CD8-positive, alpha-beta T cell (primary cell): ENCODE measurements at places on chromosomes 11 and 22.
A peak's percentile ranks its signal among the peaks of the same experiment; 100 is the strongest.

DNA sequence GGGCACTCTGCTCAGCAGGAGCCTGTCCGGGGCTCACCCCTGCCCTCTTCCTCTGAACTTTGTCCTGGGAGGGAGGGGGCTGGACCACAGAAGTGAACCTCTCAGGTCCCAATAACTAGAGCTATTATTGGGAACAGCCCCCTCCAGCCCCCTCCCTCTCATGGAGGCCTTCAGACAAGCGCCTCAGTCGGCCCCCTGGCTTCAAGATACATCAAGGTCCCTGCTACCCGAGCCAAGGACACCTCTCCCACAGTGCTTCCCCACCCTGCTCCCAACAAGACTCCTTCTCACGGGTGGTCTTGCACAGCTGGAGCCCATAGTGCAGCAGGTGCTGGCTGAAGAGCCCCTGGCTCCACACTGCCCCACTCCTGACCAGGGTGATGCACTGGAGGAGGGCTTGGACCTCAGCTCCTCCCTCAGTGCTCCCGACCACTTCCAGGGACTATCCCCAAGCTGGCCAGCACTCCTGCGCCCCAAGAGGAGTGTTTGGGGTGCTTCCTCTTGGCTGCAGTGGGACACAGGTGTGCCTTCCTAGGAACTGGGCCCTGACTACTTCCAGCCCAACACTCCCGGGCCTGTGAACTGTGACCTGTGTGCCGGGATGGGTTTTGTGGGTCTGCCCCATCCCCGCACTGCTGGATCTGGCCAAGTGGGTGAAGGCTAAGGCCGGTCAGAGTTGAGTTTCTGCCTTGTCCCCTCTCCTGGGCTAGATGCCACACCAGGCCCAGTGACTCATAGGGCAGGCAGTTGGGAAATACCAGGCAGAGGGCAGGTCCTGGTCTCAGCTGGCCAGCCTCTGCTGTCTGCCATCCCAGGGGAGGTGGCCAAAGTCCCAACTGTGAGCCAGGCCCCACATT, 2.2 kb downstream of the PNPLA2 start:
- DNase-seq = no peak

GRCh38 chr22:42816336-42816735, 40.7 kb downstream of the ARFGAP3 start:
- DNase-seq = peak; percentile 17

DNA sequence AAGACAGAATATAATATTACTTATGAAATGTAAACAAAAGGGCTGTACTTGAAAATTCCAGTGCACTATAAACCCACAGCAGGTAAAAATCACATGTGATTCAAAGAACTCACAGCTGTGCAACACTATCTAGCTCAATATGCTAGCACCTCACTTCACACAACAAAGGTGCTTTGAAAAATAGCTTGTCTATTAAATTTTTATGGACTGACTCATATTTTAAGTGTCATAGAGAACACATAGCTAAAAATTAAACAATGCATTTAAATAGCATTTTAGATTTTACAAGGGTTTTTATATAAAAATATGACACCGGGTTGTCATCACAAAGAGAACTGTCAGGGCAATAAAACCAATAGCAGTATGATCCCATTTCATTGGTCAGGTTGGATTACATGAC, 1390.5 kb upstream of the TENM4 start:
- no peak for DNase-seq

DNA sequence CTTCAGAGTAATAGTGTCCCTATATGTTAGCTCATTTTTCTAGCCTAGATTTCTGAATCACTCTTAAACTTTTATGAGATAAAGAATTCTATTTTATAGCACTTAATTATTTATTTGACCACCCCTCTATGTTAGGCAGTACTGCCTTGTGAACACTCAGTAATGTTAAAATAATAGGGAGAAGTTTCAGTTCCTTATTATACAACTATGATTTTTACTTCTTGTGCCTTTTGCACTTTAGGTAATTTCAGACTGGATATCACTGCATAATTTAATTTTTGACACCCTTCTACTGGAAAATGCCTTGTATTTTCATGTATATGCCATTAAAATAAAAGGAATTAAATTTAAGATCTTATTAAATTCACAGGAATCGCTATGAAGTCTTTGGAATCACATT, 3.1 kb downstream of the BCO2 start:
- no peak for DNase-seq

- no peak for DNase-seq
These were observed 64.8 kb downstream of the RAB30 start for GRCh38 chr11:83006877-83007330.

DNA sequence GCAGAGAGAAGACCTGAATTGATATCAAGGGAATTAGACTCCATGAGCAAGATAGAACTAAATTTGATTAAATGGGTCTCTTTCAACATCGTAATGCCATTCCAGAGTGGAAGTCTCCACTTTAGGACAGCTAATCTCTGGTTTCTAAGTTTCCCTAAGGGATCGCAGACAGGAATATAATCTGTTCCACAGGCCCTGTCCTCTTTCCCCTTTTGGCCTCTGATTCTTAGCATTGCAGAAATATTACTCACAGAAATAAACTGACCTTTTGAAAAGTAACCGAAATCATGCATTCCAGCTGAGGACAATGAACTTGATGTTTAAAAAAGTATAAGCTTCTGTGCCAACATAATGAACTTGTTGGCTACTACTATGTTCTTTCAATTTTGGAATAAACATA, 227.8 kb downstream of the ETS1 start:
- DNase-seq = no peak

DNA sequence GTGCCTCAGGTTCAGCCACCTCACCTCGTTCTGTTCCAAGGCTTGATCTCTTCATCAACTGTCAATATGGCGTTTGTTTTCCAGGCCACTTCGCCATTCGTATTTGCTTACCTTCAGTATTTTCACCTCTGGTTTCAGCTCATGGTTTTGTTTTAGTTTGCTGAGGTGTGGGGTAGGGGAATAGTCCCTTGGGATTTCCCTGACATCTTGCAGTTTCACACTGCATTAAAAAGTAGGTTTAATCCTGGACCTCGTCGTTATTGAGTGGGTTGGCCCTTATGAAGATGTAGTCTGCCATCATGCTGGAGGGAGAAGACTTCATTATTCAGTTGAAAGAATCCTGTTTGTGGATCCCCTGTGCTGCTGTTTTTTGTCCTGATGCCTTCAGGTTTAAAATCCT, 46.0 kb downstream of the C11orf91 start:
- DNase-seq = no peak

DNA sequence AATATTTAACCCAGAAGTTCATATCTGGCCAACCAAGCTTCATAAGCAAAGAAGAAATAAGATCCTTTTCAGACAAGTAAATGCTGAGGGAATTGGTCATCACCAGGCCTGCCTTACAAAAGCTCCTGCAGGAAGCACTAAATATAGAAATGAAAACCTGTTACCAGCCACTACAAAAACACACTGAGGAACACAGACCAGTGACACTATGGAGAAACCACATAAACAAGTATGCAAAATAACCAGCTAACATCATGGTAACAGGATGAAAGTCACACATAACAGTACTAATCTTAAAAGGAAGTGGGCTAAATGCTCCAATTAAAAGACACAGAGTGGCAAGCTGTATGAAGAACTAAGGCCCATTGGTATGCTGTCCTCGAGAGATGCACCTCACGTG, 311.4 kb downstream of the DYNC2H1 start:
- no peak for DNase-seq

DNA sequence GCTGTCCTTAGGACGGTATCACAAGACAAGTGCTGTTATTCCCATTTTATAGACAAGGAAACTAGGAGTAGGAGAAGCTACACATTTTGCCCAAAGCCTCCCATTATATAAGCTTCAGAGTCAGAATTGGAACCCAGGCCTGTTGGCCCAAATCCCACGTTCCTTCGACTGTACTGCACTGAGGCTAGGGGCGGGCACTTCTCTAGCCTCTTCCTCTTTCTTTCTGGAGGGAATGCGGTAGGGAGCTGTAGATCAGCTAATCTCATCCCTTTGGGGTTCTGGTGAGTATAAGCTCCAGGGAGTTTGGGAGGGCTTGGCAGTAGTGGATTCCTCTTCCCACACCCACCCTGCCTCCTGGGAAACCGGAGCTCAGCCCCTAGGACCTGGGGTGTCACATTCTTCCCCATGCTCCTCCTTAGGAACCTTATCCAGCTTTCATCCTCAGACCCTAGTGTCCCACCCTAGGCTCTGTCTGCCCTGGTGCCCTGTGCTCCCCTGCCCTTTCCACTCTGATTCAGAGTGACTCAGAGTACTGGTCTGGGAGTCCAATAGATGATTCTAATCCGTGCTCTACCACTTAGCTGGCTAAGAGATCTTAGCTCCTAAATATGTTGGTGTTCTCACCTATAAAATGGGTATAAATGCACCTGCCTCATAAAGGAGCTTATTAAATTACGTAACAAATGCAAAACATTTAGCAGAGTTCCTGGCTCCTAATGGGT, 29.3 kb downstream of the PHLDB1 start:
- DNase-seq = no peak

DNA sequence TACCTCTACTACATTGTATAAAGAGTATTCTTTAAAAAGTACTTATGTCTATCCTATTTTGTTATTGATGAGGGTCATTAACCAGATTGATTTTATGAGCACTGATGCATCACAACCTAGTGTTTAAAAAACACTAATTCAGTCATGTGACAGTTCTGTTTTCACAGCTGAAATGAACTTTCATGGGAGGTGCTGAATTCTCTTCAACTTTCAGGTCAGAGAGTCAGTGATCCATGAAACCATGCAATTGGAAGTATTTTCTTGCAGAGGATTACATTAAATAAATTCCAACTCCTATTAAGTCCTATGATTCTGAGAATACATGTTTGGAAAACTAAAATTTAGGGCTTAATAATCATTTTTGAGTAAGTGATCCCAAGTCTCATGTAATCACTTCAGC, 889.4 kb downstream of the KCNA4 start:
- DNase-seq = no peak
